ENCODE measurements at places on chromosomes 1 and 21. TPM values are rescaled to one million over a fixed set of nuclear protein-coding genes. Genes with fewer than 3 reads are reported as not detected.

Gene SPATA45
- polyA plus RNA-seq: not detected

Gene TNFRSF4
- 2.3 TPM for polyA plus RNA-seq

Gene MORN1
- polyA plus RNA-seq: 4.1 TPM

Gene CFAP107
- not detected for polyA plus RNA-seq

Gene CFAP126
- not detected for polyA plus RNA-seq

Gene ERG
- polyA plus RNA-seq: 6.6 TPM

Measured in right cardiac atrium (tissue), 5 donors.